ENCODE measurements at places on chromosomes 5 and 9.

DNA sequence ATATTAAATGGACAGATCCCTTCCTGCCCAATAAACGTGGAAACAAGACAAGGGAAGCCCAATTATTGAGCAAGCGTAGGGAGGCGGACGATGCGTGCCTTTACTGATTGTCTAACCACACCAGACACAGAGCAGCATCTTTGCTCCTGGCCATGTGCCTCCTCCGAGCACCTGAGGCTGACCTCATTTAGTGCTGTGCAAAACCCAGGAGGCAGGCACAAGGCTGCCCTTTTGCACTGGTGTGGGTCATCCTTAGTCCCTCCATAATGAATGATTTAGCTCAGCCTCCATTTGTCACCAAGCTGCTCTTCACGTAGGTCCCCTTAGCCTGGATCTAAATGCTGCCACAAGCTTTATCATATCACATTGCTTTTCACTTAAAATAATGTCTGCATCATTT is 24.1 kb upstream of the CDH6 start:
- no peak for DNase-seq

- no peak for DNase-seq
These were observed 39.9 kb downstream of the RHOBTB3 start for GRCh38 chr5:95770830-95771708.

GRCh38 chr9:77495834-77496671 is 152.1 kb downstream of the GNA14 start:
- no peak for DNase-seq

DNA sequence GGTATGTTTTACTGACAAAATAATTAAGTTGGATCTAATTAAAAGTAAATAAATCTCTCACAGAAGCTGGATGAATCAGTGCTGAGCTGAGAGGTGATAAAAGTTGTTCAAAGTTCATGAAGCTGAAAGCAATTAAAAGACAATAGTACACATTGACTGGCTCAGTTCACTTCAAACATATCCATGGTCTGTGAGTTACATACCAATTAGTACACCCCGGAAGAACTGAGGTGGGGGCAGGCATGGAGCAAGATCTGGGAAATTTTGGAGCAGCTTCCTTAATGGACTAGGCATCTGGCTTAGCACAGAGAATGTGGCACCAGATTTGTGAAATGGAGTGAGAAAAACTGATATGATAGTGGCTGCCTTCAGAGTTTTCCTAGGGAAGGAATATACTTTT is 152.7 kb downstream of the ATP10B start:
- no peak for DNase-seq

All from activated T-helper 1 cell treated with Interleukin-2 at 50 U/mL for 16 hours (primary cell).